ENCODE measurements at places on chromosomes 11 and 22.

GRCh38 chr11:64607381-64607985 lies 16.5 kb downstream of the SLC22A12 start:
- no peak for DNase-seq

GRCh38 chr11:60831501-60832079 lies 10.3 kb upstream of the CCDC86 start:
- DNase-seq, result peak; percentile 94

DNA sequence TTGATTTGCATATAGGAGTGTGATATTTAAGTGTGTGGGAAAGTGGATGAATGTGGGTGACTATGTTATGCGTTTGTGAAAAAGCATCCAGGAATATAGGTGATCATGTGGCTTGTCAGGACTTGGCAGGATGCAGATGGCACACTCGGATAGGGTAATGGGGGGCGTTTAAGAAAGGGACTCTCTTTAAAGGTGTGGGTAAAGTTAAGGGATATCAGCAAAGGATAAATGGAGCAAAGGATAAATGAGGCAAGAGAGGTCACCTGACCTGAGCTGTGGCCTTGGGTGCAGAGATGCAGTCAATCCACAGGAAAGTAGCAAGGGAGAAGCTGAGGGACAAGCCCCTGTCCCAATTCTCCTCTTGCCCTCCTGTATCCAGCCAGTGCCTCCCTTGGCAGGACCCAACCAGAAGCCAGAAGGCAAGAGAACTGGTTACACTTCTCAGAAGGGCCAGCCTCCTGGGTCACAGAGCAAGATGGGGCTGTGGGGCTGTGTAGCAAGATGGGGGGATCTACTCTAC lies 47.5 kb upstream of the GRAMD1B start:
- no peak for DNase-seq

- DNase-seq, result no peak
These were observed 26.1 kb upstream of the RTL6 start for GRCh38 chr22:44523981-44524759.

DNA sequence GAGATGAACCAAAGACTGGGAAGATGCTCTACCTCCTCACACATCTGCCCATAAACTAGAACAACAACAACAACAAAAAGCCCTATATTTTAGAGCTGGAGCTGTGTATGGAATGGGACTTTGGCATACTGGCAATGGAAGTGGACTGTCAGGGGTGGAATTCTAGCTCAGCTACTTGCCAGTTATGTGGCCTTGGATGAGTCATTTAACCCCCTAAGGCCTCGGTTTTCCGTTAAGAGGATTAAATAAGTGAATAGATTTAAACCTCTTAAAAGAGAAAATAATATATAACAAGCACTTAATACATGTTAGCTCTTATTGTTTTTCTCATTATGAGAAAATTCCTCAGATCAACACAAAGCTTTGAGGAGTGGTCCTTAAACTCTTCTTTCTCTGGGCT lies 195.0 kb downstream of the KIF18A start:
- no peak for DNase-seq

DNA sequence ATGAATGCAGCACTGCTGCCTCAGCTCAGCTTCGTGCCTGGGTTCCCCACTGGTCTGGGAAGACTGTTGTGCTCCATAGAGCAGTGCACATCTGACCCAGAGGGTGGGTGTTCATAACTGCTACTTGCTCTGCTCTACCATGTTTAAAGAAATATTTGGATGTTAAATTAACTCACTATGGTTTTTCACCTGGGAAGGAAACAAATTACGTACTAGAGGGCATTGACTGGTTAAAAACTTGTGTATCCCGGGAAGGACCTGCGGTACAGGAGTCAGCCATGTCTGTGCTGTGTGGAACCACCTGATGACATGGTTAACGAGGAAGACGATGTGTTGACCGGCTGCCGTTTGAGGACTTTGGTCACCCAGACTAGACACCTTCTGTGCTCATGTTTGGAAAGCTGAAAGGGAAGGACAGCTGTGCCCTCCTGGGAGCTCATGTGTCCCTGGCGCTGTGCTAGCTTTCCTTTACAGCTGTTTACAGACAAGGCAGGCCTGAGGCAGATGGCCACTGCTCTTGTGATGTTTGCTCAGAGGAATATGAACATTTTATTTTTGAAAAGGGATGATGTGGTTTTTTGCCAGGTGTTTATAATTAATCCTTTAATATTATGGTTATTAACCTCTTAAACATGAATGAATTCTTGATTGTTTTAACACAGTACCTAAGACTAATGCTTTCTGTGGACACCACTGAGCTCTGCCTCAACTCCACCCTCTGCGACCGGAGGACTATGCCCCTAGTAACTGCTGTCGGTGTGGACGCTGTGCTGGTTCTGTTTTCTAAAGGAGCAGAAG lies 14.3 kb upstream of the AIFM3 start:
- DNase-seq, result no peak

- DNase-seq, result peak; percentile 99
These were observed 44.6 kb downstream of the RDX start for GRCh38 chr11:110251836-110252235.

DNA sequence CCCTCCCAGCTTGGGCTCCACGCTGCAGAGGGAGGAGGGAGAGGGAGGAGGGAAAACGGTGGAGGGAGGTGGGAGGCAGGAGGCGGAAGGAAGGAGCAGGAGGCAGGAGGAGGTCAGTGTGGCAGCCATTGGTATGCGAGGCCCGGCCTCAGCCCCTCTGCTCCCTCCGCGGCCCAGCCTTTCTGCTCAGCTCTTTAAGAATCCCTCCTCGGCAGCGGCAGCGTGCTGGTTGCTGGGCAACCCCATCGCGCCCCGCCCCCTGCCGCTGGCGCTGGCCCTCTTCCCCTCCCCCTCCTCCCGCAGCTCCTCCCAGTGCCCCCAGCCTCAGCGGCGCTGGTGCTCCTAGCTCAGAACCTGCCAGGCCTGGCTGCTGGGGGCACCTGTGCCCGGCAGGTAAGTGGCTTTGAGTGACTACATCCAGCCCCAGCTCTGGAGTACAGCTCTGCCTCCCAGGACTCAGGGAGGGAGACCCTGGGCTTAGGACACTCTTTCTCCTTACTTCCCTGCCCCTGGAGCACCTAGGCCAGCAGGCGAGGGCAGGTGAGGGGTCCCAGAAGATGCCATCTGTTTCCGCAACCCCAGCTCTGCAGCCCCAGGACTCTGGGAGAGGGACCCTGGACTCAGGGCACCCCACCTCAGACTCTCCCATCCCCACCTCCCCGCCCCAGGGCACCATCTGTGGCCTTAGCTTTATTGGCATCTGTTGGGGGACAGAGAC lies 7.2 kb upstream of the FLRT1 start:
- no peak for DNase-seq

- no peak for DNase-seq
These were observed 26.1 kb upstream of the LDHA start for GRCh38 chr11:18368221-18368620.

GRCh38 chr11:8199676-8200075 lies 30.9 kb upstream of the RIC3 start:
- DNase-seq, result no peak

DNA sequence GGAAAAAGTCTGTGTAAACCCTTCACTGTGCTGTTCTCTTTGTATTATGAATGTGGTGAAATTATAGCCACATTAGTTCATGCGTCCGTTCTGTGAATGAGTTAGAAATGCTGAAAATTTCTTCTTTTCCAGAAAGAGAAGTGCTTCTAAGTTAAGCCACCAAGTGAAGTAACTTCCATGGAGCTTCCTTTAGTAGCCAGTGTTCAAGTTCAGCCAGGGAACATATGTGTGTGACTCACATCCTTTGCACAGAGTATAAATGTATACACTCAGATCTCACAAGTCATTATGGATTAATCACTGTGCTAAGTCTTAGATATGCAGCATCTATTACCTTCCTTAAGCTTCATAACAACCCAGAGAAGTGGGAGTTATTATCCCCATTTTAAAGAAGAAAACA lies 3.1 kb upstream of the MMP8 start:
- DNase-seq, result peak; percentile 66

GRCh38 chr11:80414181-80415165 lies 973.6 kb upstream of the TENM4 start:
- peak; percentile 61 for DNase-seq

GRCh38 chr11:4484310-4484709 lies 1.9 kb downstream of the OR52K1 start:
- DNase-seq, result peak; percentile 77

- DNase-seq, result no peak
These were observed 52.3 kb upstream of the SERPIND1 start for GRCh38 chr22:20721409-20722218.

- no peak for DNase-seq
These were observed 42.4 kb upstream of the PPARA start for GRCh38 chr22:46107753-46108563.

GRCh38 chr22:40276996-40277823 lies 69.1 kb upstream of the ADSL start:
- peak; percentile 37 for DNase-seq

GRCh38 chr11:102683277-102683676 lies 22.3 kb downstream of the MMP27 start:
- peak; percentile 53 for DNase-seq

GRCh38 chr11:34331736-34332135 lies 26.1 kb downstream of the ABTB2 start:
- peak; percentile 83 for DNase-seq

Data from PC-3 (cell line).